ENCODE measurements at places on chromosomes 3 and 15.

GRCh38 chr3:67558426-67558825 lies 96.0 kb downstream of the SUCLG2 start:
- no peak for DNase-seq

DNA sequence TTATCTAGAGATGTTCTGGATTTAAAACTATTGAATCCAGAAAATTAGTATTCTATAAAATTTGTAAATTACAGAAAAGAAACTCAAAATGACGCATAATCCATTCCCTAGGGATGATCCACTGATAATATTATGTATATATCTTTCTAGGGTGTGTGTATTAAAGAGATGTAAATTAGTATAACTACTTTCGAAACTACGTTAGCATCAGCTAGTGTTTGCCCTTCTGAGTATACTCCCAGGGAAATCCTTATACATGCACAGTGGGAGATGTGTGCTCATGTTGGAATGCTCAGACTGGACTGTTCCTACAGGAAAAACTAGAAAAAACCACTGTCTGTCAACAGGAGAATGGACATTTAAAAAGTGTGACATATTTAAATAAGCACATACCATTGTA lies 36.4 kb downstream of the ACAA1 start:
- no peak for DNase-seq

GRCh38 chr15:60204131-60204885 lies 193.5 kb downstream of the ANXA2 start:
- no peak for DNase-seq

- peak; percentile 29 for DNase-seq
Measured at GRCh38 chr15:101050623-101051290, 131.6 kb downstream of the LRRK1 start.

DNA sequence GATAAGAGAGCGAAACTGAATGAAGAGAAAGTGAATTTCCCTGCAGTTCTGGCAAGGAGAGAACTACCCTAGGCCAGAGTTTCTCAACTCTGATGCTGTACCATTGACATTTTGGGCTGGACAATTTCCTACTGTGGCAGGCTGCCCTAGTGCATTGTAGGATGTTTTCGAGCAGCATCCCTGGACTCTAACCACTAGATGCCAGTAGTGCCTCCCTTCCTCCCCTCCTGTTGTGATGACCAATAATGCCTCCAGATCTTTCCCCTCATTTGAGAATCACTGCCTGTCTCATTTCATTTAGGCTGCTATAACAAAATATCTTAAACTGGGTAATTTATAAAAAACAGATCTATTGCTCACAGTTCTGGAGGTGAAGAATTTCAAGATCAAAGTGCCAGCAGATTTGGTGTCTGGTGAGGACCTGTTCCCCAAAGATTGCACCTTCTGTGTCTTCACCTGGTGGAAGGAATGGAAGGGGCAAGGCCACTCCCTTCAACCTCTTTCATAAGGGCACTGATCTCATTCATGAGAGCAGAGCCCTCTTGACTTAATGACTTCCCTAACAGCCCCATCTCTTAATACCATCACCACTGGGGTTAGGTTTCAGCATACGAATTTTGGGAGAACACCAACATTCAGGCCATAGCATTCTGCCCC lies 188.9 kb upstream of the MEIS2 start:
- no peak for DNase-seq
